ENCODE measurements at places on chromosomes 11 and 22.
A peak's percentile ranks its signal among the peaks of the same experiment; 100 is the strongest.

DNA sequence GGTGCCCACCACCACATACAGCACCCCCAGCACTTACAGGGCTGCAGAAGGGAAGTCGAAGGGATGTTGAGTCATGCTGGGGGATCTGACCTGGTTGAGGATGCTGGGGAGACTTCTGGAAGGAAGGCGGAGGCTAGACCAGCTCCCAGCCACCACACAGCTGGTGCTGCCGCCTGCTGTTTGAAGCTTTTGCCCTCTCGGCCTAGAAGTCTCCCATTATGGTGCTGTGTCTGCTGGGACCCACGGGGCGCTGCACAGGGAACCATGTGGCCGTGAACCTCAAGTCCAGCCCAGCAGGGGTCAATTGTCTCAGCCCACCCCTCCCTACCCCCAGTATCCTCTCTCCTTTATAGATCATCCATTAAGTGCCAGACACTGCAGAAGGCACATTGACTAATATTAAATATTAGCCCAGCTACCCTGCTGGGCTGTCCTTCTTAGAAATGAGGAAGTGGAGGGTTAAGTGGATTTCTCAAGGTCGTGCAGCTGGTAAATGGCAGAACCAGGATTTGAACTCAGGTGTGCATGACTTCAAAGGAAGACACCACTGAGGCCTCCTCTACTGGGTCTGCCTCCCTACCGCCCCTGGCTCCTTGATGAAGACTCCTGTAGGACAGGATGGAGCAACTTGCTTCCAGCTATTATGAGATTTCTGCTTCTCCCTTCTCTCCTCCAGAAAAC, 49.7 kb downstream of the CYTH4 start:
- no peak for DNase-seq

- no peak for DNase-seq
These were observed 10.2 kb downstream of the CRELD2 start for GRCh38 chr22:49928555-49929210.

DNA sequence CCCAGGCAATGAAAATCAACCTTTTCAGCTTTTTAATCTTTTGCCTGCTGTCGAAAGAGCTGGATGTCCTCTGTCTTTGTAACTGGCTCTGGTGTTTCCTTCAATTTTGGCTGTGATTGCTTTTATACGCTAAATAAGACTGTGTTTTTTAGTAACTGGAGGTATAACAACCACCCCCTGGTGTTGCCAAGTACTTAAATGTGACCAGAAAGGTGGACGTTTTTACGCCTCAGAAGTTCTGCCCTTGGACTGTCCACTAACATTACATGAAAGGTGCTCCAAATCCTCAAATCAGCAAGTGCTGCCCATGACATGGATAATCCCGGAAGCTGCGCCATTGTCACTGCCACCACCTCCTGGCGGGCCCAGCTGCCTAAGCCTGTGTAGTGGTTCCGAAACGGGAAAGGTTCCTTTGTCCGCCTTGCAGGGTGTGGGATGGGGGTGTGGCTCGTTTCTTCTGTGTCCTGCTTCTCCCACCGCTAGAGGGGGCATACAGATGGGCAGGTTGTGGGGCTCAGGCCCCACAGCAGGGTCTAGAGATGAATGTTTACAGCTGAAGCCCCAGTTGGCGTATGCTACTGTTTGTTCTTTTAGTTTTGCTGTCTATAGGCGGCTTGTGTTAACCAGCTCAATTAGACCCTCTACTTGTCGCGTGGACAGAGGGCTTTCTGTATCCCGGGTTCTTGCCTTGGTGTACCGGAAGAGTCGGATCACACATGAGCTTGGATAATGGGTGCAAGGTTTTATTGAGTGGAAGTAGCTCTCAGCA, 82.2 kb upstream of the SEPTIN5 start:
- DNase-seq = peak; percentile 5

DNA sequence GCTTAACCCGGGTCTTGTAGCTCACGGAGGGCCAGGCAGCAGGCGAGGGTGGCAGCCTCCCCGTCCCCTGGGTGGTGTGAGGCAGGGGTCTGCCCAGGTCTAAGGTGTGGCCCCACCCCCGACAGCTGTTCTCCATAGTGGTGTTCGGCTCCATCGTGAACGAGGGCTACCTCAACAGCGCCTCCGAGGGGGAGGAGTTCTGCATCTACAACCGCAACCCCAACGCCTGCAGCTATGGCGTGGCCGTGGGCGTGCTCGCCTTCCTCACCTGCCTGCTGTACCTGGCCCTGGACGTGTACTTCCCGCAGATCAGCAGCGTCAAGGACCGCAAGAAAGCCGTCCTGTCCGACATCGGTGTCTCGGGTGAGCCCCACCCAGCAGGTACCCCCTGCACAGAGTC, 24.4 kb downstream of the SYNGR1 start:
- DNase-seq = no peak

- DNase-seq = no peak
These were observed 12.3 kb downstream of the MLC1 start for GRCh38 chr22:50072714-50073538.

DNA sequence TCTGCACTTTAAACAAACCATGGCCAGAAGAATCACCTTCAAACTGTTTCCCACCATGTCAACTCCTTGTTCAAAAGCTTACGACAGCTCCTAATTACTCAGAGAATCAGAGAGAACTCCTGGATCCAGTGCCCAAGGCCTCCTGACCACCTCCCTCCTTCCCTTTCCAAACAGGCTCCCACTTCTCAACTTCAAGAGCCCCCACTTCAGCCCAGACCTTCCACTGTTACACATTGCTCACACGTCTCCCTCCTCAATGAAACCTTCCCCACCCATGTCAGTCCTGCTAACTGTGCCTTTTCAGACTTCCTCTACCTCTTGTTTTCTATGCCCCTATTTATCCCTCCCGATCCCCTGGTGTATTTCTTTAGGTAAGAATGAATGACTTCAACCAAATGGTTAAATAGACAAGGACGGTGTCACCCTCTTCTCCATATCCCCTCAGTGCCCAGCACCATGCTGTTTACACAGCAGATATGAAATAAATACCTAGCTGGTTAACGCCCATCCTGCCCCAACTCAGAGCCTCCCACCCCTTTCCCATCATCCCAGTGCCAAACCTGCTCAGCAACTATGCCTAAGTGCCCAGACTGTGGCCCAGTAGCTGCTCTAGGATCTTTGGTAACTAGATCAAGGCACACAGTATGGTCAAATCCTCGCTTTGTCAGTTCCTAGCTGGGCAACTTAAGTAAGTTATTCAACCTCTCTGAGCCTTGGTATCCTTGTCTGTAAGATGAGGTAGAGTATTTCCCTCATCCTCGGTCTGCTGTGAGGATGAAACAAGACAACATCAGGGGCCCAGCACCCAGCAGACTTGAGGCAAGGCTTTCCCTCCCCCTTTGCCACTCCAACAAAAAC, 36.8 kb downstream of the PLEKHA7 start:
- DNase-seq = no peak

DNA sequence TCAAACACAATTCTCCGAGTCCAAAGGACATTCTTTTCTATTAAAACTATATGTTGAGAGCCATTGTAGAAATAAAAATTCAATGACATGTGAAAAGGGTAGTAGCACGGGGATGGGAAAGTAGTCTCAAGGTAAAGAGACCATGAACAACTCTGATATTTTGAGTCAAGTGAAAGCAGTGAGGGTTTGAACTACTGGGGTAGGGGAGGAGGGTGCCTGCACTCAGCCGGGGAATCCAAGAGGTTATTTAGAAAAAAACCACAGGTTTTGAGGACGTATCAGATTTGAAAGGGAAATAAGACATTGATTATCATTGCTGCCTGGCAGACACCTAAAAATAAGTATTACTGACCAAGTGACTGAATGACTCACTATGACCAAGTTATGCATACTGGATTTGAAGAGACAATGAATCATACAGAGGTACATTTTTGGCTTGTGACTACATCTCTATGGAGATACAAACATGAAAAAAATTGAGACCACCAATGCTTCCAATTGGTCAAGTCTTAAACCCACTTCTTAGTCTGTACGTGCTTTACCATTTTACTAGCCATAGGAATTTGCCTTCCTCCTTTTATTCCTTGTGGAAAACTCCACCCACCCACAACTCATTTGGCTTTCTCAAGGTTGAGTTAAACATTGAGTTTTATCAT, 2.2 kb upstream of the OR52H1 start:
- DNase-seq = peak; percentile 36

DNA sequence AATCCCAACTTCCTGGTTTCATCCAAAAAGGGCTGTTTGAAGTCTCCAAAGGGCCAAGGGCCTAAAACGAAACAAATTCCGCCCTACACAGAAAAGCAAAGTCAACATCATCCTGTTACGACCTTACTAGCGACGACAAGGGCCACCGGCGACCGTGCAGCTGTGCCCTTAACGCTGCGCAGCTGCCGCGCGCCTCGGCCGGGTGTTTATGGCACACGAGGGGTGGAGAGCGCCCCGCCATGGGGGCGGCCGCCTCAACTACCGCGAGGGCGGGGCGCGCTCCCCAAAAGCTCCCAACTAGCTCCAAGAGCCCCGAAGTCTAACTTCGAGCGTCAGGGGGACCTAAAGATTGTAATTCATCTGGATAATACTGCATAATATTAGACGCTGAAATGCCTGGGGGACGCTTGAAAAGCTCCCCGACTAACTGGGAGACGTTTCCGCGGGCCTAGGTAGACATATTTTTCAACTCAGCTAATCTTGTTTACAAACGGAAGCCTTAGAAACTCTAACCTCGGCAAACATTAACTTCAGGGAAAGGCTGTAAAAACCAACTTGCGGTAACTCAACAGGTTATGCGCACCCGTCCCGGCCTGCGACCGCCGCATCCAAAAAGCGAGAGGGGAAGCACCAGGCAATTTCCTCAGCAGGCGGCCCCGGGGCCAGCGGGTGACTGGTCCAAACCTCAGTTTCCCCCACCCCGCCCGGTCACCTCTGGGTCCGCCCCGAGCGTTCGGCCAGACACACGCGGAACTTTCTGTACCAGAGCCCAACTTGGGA, 694 bp downstream of the TMEM123 start:
- peak; percentile 21 for DNase-seq

- no peak for DNase-seq
These were observed 335.3 kb upstream of the SYN3 start for GRCh38 chr22:33393432-33393831.

DNA sequence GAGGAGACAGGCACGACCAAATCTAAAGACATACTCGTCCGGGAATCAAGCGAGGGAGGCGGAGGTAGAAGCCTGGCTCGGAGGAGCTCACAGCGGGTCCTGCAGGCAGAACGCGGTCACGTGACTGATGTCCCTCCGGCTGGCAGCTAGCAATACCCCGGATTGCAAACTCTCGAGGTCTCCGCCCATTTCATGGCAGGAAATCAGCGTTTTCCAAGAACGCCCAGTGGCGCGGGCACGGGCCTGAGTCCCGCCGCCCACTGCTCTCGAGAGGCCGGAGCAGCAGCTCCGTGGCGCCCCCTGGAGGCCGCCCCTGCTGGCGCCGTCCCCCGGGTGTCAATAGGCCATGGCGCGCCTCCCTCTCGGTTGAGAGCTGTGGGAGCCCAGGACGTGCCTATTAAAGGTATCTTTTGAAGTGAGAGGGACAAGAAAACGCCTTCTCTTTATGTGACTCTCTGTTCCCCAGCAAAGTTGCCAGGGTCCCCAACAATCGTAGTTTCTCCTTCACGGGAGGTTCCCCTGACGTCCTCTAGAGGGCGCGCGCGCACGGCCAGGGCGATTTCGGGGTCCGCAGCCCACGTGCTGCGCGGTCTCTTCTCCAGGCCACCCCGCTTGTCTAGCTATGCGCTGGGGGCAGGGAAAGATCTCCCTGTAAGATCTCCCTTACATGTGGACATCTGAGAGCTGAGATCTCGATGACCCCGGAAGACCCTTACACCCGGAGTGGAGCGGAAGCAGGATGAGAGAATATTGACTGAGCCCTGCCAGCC, 37.3 kb upstream of the RBFOX2 start:
- DNase-seq = peak; percentile 91

DNA sequence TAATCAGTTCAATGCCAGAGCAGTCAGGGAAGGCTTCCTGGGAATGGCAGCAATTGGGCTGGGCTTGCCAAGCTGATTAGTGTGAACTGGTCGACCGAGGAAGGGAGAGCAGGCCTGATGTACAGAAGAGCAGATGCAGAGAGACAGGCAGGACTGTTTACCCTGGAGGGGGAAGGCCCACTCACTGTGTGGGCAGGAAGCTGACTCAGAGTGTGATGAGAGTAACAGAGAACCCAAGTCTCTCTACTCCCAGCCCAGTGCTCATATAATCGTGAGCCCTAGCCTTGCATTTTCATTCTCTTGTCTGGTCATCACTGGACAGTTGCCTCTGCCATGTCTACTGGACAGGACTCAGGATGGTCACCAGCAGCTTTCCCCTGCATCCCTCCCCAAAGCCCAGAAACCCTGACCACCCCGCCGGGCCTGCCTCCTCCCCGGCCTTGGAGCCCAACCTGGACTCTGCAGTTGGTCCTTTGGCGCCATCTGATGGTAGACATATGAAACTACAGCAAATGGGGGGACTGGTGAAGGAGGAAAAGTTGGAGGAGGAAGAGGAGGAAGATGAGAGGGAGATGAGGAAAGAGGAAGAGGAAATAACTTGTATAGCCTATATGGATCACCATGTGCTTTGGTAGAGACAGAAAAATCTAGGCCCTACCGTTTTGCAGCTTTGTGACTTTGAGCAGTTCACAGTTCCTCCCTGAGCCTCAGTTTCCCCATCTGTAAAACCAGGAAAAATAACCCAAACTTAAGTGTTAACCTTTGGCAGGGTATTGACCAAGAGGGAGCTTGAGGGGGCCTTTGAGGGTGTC, 43.4 kb upstream of the PRDM11 start:
- DNase-seq = peak; percentile 77

- DNase-seq = no peak
These were observed 67.5 kb downstream of the MYEOV start for GRCh38 chr11:69361466-69361865.

GRCh38 chr11:8301622-8302021, 37.9 kb upstream of the LMO1 start:
- DNase-seq = no peak

DNA sequence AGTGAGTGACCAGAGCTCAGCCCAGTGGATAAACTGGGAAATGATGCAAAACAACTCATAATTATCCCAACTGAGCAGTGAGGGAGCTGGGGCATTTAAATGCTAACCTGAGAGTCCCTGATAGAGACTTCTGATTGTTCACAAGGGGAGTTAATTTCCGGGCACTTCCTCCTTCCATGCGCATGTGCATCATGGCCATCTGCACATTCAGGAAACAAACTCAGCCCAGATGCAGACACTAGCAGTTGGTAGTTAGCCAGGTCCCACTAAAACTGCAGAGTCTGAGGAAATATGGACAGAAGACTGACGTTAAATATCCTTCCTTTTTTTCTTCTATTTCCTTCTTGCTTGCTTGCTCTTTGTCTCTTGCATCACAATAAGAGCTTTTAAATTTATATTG, 852.1 kb upstream of the LRRC4C start:
- no peak for DNase-seq

Measured in stromal cell of bone marrow (primary cell).